ENCODE measurements at places on chromosomes 4 and X. TPM values are rescaled to one million over a fixed set of nuclear protein-coding genes. Genes with fewer than 3 reads are reported as not detected.

Gene MTTP
- 0.59 TPM for total RNA-seq

Gene SLC25A31
- total RNA-seq: not detected

Gene GPRASP1
- total RNA-seq: 3.0 TPM

Gene PCYT1B
- 0.36 TPM for total RNA-seq

Gene FANCB
- 12.5 TPM for total RNA-seq

Gene TLR1
- total RNA-seq: 1.5 TPM

Gene PGAM4
- 0.56 TPM for total RNA-seq

Gene TNIP3
- 1.9 TPM for total RNA-seq

Gene ELF4
- total RNA-seq: 17.5 TPM

Gene H2BW2
- not detected for total RNA-seq

Gene DDIT4L
- 0.95 TPM for total RNA-seq

Gene FOXP3
- total RNA-seq: 22.3 TPM

DNA sequence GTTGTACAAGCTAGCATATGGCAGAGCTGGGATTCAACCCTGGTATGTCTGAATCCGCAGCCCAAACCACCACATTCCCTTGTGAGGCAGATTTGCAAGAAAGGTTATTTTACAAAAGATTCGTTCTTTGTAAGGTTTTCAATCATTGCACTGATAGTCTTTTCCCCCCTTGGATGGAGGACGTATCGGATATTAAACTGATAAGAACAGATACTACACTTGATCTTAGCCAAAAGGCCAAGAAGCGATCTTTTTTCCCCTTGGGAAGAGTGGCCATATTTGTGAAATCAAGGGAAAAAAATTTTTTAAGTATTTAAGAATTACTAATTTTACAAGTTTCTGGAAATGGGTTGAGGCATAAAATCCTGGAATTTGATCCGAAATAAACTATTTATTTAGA lies 34.4 kb upstream of the MSMO1 start:
- peaks cover 32% of the 10 kb centered on the region for H3K4me1 ChIP-seq
- no peak for DNase-seq
- no peak overlapping the region for H3K27ac ChIP-seq
- peaks cover 22% of the 10 kb centered on the region for H3K36me3 ChIP-seq

GRCh38 chr4:109395694-109396093 lies 37.9 kb upstream of the SEC24B start:
- peaks cover 3% of the 10 kb centered on the region for H3K27me3 ChIP-seq
- no peaks in the 10 kb centered on the region for H3K4me1 ChIP-seq
- no peak overlapping the region for H3K27ac ChIP-seq
- DNase-seq: no peak
- H3K4me3 ChIP-seq: no peak overlapping the region
- H3K36me3 ChIP-seq: no peaks in the 10 kb centered on the region

- no peaks in the 10 kb centered on the region for H3K36me3 ChIP-seq
- DNase-seq: no peak
- H3K4me1 ChIP-seq: no peaks in the 10 kb centered on the region
Observed at GRCh38 chr4:2051086-2051485, 8.0 kb upstream of the NAT8L start.

DNA sequence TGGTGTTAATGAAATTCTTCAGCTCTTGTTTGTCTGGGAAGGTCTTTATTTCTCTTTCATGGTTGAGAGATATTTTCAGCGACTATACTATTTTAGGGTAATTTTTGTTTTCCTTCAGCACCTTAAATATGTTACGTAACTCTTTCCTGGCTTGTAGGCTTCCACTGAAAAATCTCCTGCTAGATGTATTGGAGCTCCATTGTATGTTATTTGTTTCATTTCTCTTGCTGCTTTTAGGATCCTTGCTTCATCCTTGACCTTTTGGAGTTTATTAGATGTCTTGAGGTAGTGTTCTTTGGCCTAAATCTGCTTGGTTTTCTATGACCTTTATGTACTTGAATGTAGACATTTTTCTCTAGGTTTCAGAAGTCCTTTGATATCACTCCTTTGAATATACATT lies 93.6 kb downstream of the MMRN1 start:
- no peaks in the 10 kb centered on the region for H3K36me3 ChIP-seq
- peaks cover 7% of the 10 kb centered on the region for H3K27me3 ChIP-seq
- H3K4me1 ChIP-seq: no peaks in the 10 kb centered on the region

DNA sequence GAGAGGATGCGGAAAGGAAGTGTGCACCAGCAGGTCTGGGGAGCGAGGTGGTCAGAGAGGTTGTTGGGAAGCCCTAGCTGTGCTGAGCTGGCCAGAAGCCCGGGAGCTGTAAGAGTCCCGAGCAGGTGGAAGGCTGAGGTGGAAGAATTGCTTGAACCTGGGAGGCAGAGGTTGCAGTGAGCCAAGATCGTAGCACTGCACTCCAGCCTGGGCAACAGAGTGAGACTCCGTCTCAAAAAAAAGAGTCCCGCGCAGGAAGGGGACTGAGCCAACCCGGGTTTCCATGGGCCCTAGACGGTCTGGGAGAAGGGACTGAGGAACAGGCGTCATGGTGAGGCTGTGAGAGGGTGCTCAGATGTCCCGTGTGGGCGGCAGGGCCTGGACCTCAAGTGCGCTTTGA lies 12.7 kb upstream of the FGFR3 start:
- H3K4me3 ChIP-seq: no peak overlapping the region
- no peak for DNase-seq
- H3K27ac ChIP-seq: no peak overlapping the region
- no peaks in the 10 kb centered on the region for H3K36me3 ChIP-seq
- H3K4me1 ChIP-seq: no peaks in the 10 kb centered on the region
- H3K27me3 ChIP-seq: no peaks in the 10 kb centered on the region

- peak; percentile 65 for DNase-seq
- H3K27me3 ChIP-seq: no peaks in the 10 kb centered on the region
- H3K4me1 ChIP-seq: peaks cover 11% of the 10 kb centered on the region
- peak overlapping the region; percentile 44 for H3K4me3 ChIP-seq
- H3K27ac ChIP-seq: peak overlapping the region; percentile 96
- H3K36me3 ChIP-seq: no peaks in the 10 kb centered on the region
Observed at GRCh38 chrX:23773601-23774175, 9.3 kb upstream of the SAT1 start.

GRCh38 chr4:30028826-30029225 lies 691.3 kb upstream of the PCDH7 start:
- no peaks in the 10 kb centered on the region for H3K36me3 ChIP-seq
- H3K27ac ChIP-seq: no peak overlapping the region
- no peaks in the 10 kb centered on the region for H3K4me1 ChIP-seq
- no peak overlapping the region for H3K4me3 ChIP-seq

GRCh38 chr4:40232610-40233009 lies 35.8 kb downstream of the RHOH start:
- peak overlapping the region; percentile 19 for H3K4me3 ChIP-seq
- DNase-seq: peak; percentile 67
- peaks cover 85% of the 10 kb centered on the region for H3K4me1 ChIP-seq
- no peaks in the 10 kb centered on the region for H3K27me3 ChIP-seq
- H3K27ac ChIP-seq: peak overlapping the region; percentile 86

- peaks cover 28% of the 10 kb centered on the region for H3K36me3 ChIP-seq
- peak; percentile 25 for DNase-seq
- H3K27ac ChIP-seq: peak overlapping the region; percentile 97
Observed at GRCh38 chrX:150692296-150692695, 900 bp upstream of the MTMR1 start.

GRCh38 chr4:189117426-189117825 lies 823.2 kb upstream of the FRG1 start:
- DNase-seq: no peak
- H3K4me3 ChIP-seq: no peak overlapping the region
- H3K4me1 ChIP-seq: no peaks in the 10 kb centered on the region
- no peak overlapping the region for H3K27ac ChIP-seq

DNA sequence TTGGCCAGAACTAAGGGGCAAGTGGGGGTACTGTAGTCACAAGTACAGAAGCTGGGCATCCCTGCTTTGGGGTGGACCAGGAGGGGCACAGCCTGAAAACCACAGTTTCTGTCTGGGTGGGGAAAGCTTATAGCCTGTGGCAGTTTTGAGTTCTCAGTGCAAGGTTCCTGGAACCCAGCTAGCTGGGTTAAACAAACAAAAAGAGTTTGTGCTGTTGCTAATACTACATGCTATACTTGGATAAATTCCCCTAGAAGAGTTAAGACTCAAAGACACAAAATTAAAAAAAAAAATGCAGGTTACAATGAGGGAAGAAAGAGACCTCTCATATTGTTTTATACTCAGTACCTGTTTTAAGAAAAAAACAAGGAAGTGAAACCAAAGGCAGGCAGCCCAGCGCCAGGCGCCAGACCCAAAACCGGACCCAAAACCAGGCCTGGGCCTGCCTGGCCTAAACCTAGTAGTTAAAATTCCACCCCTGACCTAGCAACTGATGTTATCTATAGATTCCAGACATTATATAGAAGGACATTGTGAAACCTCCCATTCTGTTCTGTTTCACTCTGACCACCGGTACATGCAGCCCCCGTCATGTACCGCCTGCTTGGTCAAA lies 50.8 kb downstream of the SLC2A9 start:
- peak overlapping the region; percentile 64 for H3K27ac ChIP-seq
- no peaks in the 10 kb centered on the region for H3K27me3 ChIP-seq
- DNase-seq: no peak
- H3K4me1 ChIP-seq: peaks cover 12% of the 10 kb centered on the region

GRCh38 chrX:96183843-96184242 lies 500.8 kb upstream of the DIAPH2 start:
- no peak overlapping the region for H3K4me3 ChIP-seq
- no peaks in the 10 kb centered on the region for H3K4me1 ChIP-seq
- no peak overlapping the region for H3K27ac ChIP-seq
- DNase-seq: no peak
- no peaks in the 10 kb centered on the region for H3K27me3 ChIP-seq

GRCh38 chr4:37326852-37327251 lies 82.3 kb downstream of the NWD2 start:
- H3K27me3 ChIP-seq: peaks cover 5% of the 10 kb centered on the region
- no peak overlapping the region for H3K27ac ChIP-seq
- H3K36me3 ChIP-seq: no peaks in the 10 kb centered on the region
- H3K4me3 ChIP-seq: no peak overlapping the region
- no peak for DNase-seq
- H3K4me1 ChIP-seq: no peaks in the 10 kb centered on the region

DNA sequence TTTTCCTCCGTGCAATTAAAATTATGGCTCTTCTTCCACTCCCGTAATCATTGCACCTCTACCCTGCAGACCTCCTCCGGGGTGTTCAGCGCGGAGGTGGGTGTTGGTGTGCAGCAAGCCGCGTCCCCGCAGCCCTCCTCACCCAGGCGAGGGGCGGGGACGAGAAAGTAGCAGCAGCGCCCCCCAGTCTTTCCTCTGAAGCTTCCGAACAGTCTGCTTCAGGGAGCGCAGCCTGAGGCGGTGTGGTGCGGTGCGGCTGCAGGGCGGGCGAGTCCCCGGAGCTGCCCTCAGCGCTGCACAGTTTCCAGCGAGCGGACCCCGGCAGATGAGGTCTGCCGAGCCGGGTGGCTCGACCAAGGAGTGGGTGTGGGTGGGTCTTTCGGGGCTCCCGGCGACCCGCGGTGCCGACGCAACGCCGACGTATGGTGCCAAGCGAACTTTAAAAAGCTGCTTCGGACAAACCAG lies at the start of gene FRAS1:
Gene FRAS1 (plus strand): TSS at position 189 of the 465 bp plus-strand sequence. CDS start 687 bp downstream, outside the sequence.
- peaks cover 63% of the 10 kb centered on the region for H3K27me3 ChIP-seq
- H3K4me1 ChIP-seq: peaks cover 27% of the 10 kb centered on the region
- peak within 1 kb of the TSS; percentile 81 for H3K4me3 ChIP-seq
- H3K27ac ChIP-seq: peak within 1 kb of the TSS; percentile 61
- DNase-seq: peak; percentile 43
- no peaks in the 10 kb centered on the region for H3K36me3 ChIP-seq

- H3K27me3 ChIP-seq: no peaks in the 10 kb centered on the region
- DNase-seq: peak; percentile 34
Observed at GRCh38 chrX:53262918-53263394, 18.4 kb downstream of the IQSEC2 start.

GRCh38 chrX:102720237-102721168 lies at the start of gene GPRASP3:
Gene GPRASP3, plus strand, starts transcription at chrX:102720743. Its CDS starts 28,253 bp downstream, at chrX:102748996.
- DNase-seq: peak; percentile 89
- peak within 1 kb of the TSS; percentile 71 for H3K27ac ChIP-seq
- peak within 1 kb of the TSS; percentile 85 for H3K4me3 ChIP-seq
- H3K4me1 ChIP-seq: peaks cover 7% of the 10 kb centered on the region
- H3K36me3 ChIP-seq: no peaks in the 10 kb centered on the region

GRCh38 chrX:41604177-41604576 lies 84.6 kb upstream of the GPR34 start:
- no peak for DNase-seq
- H3K4me3 ChIP-seq: no peak overlapping the region
- H3K4me1 ChIP-seq: peaks cover 4% of the 10 kb centered on the region
- H3K27ac ChIP-seq: no peak overlapping the region
- H3K27me3 ChIP-seq: no peaks in the 10 kb centered on the region

GRCh38 chr4:76120199-76120598 lies 28.0 kb downstream of the NUP54 start:
- H3K4me1 ChIP-seq: no peaks in the 10 kb centered on the region
- H3K27ac ChIP-seq: no peak overlapping the region
- no peak overlapping the region for H3K4me3 ChIP-seq
- peaks cover 71% of the 10 kb centered on the region for H3K36me3 ChIP-seq

DNA sequence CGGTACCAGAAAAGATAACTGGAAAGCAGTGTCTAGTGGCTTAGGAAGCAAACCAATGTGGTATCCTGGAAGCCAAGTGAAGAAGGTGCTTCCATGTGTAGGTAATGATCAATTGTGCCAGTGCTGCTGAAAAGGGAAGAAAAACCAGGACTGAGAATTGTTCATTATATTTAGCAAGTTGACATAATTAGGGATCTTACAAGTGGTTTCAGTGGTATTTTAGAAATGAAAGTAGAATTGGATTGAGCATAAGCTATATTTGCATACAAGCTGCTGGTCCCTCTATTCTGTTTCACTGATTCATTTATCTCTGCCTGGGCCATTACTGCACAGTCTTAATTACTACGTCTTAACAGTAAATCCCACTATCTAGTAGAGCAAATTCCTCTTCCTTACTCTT lies 32.3 kb downstream of the PRDM8 start:
- no peak for DNase-seq
- H3K4me1 ChIP-seq: no peaks in the 10 kb centered on the region
- H3K36me3 ChIP-seq: no peaks in the 10 kb centered on the region
- H3K27me3 ChIP-seq: peaks cover 8% of the 10 kb centered on the region
- H3K27ac ChIP-seq: no peak overlapping the region

GRCh38 chrX:71953946-71954345 lies 43.3 kb downstream of the NHSL2 start:
- no peaks in the 10 kb centered on the region for H3K27me3 ChIP-seq
- no peaks in the 10 kb centered on the region for H3K36me3 ChIP-seq
- H3K4me3 ChIP-seq: no peak overlapping the region

- no peak overlapping the region for H3K27ac ChIP-seq
- DNase-seq: no peak
- peaks cover 3% of the 10 kb centered on the region for H3K27me3 ChIP-seq
- no peaks in the 10 kb centered on the region for H3K4me1 ChIP-seq
- no peaks in the 10 kb centered on the region for H3K36me3 ChIP-seq
Observed at GRCh38 chr4:109053257-109053656, 249.2 kb downstream of the COL25A1 start.

- peaks cover 54% of the 10 kb centered on the region for H3K4me1 ChIP-seq
- no peak for DNase-seq
- no peaks in the 10 kb centered on the region for H3K27me3 ChIP-seq
- peak overlapping the region; percentile 66 for H3K27ac ChIP-seq
Observed at GRCh38 chr4:88280228-88280795, 4.0 kb downstream of the PPM1K start.
